ENCODE measurements at places on chromosomes 5 and 9. TPM values are rescaled to one million over a fixed set of nuclear protein-coding genes. Genes with fewer than 3 reads are reported as not detected.

DNA sequence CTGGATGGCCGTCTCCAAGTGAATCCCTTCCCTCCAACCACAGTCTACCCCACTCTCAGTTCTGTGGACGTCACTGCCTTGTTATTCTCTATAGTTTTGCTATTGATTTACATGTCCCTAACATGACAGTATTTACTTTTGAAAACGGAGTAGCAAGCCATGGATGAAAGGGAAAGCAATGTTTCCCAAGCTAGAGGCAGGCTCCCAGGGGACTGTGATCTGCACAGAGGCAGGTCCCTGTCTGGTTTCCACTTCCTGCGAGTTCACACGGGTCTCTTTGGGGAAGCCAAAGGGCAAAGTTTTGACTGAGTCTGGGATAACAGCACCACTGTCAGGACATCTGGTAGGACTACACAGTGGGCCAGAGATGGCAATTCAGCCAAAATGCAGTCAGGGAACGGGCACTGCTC lies 12.7 kb downstream of the C9orf153 start:
- no peak for DNase-seq
- no peak overlapping the region for H3K27ac ChIP-seq
- no peaks in the 10 kb centered on the region for H3K4me1 ChIP-seq
- H3K36me3 ChIP-seq = no peaks in the 10 kb centered on the region
- no peaks in the 10 kb centered on the region for H3K27me3 ChIP-seq

GRCh38 chr9:131095666-131096268 lies 564 bp upstream of the AIF1L start:
- no peaks in the 10 kb centered on the region for H3K36me3 ChIP-seq
- peaks cover 27% of the 10 kb centered on the region for H3K4me1 ChIP-seq
- DNase-seq = no peak
- H3K27me3 ChIP-seq = no peaks in the 10 kb centered on the region

DNA sequence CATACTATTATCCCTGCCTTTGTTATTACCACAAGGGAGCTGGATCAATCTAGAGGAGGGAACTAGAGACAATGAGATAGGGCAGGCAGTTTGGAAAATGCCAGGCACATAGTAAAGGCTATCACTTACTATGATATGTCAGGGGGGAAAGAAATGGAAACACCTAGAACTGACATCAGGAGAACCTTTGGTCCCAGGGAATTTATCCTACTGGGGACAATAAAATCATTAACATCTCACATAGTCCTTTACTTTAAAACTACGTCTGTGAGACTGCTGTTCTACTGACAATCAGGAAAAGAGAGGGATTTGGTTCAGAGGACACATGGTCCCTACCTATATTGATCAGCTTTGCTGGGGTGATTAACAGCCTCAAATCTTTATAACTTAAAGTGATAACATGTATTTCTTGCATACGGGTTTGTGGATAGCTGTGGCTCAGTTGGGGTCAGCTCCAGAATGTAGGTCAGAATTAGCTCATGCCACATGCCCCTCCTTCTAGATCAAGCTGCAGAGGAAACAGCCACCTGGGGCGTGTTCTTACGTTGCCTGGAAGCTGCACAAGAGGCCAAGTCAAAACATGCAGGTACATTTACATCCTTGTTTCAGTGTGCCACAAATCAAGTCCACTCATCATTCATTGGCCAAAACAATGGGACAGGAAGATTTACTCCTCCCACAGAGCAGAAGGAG lies 43.9 kb upstream of the ALDOB start:
- no peak overlapping the region for H3K27ac ChIP-seq
- H3K27me3 ChIP-seq = no peaks in the 10 kb centered on the region
- peaks cover 5% of the 10 kb centered on the region for H3K36me3 ChIP-seq
- H3K4me1 ChIP-seq = peaks cover 20% of the 10 kb centered on the region

DNA sequence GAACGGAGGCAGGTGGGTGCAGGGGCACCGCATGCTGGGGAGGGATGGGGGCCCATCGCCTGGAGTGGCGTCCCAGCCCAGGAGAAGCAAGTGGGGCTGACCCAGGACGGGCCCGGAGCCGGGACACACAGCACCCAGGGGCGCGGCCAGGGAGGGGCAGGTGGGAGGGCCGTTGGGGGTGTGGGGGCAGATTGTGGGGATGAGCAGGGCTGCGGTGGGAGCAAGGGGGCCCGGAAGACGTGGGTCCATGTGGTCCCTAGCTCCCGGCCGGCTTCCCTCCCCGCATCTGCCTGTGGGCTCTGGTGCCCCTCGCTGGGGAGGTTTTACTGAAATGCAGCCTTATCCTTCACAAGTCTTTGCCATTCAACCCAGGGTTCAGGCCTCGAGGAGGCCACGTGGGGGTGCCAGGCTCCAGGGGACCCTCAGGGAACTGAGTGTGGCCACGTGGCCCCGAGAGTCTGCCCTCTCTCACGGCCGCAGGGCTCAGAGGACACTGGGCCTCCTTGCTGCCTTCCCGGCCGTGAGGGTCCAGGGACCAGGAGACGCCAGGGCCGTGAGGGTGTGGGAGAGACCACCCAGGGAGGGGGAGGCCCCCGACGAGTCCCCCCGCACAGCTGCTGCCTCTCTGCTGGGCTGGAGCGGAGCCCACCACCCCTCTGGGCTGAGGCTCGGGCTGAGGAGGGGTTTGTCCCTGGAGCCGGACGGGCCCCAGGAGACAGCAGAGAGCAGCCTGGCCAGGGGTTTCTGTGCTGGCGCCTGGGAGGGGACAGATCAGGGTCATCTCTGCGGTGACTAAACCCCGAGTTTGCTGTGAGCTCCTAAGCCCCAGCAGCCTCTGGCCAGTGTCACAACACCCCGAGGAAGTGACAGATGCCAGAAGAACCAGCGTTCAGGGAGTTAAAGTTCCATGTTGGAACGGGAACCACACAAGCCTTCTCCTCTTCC lies 35.2 kb downstream of the SLC9A3 start:
- no peak for DNase-seq
- no peaks in the 10 kb centered on the region for H3K36me3 ChIP-seq
- no peaks in the 10 kb centered on the region for H3K27me3 ChIP-seq
- H3K27ac ChIP-seq = no peak overlapping the region

Gene CDK7
- total RNA-seq = 67.0 TPM

- H3K4me1 ChIP-seq = no peaks in the 10 kb centered on the region
- no peaks in the 10 kb centered on the region for H3K27me3 ChIP-seq
- H3K4me3 ChIP-seq = no peak overlapping the region
- H3K36me3 ChIP-seq = no peaks in the 10 kb centered on the region
- DNase-seq = no peak
Measured at GRCh38 chr5:7372399-7372798, 23.5 kb upstream of the ADCY2 start.

DNA sequence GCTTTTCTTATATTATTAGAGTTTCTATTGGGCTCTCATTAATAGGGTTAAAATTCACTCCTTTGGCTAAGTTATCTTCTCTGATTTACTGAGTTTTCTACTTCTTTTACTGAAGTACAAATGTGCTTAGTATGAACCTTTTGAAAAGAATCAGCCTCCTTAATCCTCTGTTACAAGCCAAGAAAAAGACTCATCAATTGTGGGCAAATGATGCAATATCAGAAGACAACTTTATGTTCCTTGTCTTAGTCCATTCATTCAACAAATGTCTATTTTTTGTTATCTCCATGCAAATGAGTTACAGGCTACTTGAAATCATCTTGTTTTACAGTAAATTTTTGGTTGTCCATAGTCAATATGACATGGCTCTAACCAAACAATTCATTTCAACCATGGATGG lies 40.3 kb downstream of the SNCAIP start:
- H3K27ac ChIP-seq = no peak overlapping the region
- H3K4me3 ChIP-seq = no peak overlapping the region
- H3K4me1 ChIP-seq = no peaks in the 10 kb centered on the region
- H3K36me3 ChIP-seq = no peaks in the 10 kb centered on the region

GRCh38 chr9:130756455-130757152 lies 63.0 kb downstream of the EXOSC2 start:
- no peaks in the 10 kb centered on the region for H3K27me3 ChIP-seq
- no peak overlapping the region for H3K4me3 ChIP-seq
- H3K4me1 ChIP-seq = no peaks in the 10 kb centered on the region

DNA sequence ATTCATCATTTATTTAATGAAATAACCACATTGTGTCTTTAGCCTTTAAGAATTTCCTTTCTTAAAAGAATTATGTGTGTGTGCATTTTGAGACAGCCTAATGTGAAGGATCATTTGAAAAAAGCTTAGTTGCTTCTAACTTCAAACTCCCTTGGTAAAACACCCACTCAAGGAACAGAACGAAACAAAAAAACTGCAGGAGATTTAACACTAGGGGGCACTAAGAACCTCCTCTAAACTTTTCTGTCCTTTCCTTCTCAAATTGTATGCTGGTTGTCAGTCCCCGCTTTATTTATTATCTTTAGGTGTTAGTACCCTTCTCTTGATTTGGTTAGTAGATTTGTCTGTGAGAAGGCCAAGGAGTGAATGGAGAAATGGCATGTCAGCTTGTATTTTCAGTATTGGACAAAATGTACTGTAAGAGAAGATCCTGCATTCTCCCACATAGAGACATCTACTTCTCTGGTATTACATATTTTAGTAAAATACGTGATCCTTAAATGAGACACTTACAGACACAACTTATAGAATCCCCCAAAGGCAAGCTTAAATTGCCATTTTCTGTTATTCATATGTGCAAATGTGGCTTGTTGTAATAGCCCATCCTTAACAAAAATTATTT lies 229.7 kb downstream of the MRPS30 start:
- DNase-seq = peak; percentile 55
- no peak overlapping the region for H3K4me3 ChIP-seq

Gene TEK
- 0.15 TPM for total RNA-seq

DNA sequence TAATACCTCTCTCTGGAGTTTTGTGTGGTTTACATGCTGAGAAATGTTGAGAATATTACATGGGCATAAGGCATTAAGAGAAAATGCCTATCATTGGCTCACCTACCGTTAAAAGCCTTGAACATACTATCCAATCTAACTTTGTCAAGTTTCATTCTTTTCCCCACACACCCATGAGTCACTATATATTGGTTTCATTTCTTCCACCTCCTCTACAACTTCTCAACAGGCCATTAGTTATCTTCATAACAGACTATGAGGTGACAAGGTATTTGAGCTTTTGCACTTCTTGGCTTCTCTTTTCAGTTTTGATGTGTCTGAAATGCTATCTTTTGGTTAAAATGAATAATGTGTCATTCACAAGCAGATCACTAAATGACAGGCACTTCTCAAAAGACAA lies 288.0 kb downstream of the KCNN2 start:
- no peak overlapping the region for H3K4me3 ChIP-seq
- H3K4me1 ChIP-seq = no peaks in the 10 kb centered on the region
- no peak overlapping the region for H3K27ac ChIP-seq
- peaks cover 26% of the 10 kb centered on the region for H3K27me3 ChIP-seq

DNA sequence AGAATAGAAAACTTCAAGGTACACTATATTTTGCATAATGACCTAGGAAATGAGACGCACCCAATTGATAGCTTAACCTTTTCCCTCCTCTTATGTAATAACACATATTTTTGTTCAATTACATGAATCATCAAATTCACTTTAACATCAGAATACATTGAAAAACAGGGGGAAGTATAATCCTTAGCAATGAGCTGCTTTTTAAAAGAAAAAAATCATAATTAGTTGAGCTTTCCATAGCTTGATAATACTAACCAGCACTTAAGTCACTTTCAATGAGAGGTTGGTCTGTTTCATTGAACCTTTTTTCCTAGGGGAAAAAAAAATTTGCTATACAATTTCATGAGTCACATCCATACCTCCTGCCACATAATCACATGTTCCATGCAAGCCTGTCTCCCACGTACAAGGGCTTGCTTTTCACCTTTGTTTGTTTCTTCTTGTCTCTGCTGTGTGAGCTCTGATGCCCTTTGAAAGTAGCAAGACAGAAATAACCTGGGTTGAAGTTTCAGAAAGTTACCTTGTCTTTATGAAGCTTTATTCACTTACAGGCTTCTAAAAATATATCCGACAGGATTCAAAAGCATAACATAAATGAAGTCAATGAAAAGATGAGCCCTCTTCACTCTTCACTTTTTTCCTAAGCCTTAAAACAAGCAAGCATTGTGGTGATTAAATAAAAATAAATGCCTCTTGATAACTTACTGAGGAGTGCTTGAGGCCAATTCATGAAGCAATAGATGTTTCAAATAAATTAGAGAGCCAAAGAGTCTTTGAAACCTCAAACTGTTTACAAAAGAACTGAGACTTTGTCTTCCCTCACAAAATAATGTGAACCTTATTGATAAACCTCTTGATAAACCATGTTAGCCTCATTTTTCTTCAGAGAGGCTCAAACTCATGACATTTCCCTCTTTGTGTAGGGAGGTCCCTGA lies 108.5 kb downstream of the FEM1C start:
- H3K27me3 ChIP-seq = no peaks in the 10 kb centered on the region
- no peak for DNase-seq
- H3K4me3 ChIP-seq = no peak overlapping the region
- peaks cover 22% of the 10 kb centered on the region for H3K4me1 ChIP-seq

DNA sequence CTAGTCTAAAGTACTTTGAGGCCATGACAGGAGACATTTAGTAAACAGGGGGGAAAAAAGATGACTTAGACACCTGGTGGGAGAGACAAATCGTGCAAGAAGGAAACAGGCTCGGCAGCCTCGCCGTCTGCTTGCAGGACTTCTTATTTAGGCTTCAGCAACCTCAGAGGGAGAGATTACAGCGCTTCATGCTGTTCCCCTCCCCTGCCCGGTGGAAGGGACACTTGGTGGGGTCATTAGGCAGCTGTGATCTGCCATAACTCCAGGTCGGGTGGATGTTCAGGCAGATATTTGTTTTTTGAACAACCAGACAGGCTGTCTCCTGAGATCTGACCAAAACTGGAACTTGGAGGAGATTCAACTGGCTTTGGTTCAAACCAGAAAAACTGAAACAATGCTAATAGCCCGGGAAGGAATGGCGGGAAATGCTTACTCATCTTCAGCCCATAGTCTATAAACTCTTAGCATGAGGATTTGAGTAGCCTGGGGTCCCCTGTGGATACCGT lies 38.1 kb upstream of the CD180 start:
- no peaks in the 10 kb centered on the region for H3K36me3 ChIP-seq
- H3K4me1 ChIP-seq = 0 out of 2 replicates have a peak, but pooled peaks cover 2% of the 10 kb centered on the region
- H3K4me3 ChIP-seq = no peak overlapping the region
- no peak overlapping the region for H3K27ac ChIP-seq
- DNase-seq = no peak

DNA sequence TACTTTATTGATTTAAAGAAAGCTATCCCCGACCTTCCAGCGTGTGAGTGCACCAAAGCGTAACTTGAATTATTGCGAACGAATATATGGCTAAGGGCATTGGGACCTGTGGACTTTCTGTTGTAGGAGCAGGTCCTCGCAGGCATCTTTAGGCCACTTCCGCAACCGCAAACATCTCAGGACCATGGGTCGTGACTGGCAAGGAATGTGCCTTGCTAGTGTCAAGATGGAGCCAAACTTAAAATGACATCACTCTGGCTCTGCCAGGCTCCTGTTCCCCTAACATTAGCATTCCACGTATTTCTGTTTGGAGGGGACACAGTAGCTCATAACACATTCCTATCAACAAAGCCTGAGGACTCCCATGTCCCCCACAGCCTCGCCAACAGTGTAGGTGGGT lies 44.1 kb upstream of the OLFM1 start:
- no peak overlapping the region for H3K27ac ChIP-seq
- peaks cover 47% of the 10 kb centered on the region for H3K27me3 ChIP-seq
- DNase-seq = no peak
- H3K36me3 ChIP-seq = no peaks in the 10 kb centered on the region
- no peak overlapping the region for H3K4me3 ChIP-seq

GRCh38 chr5:17801595-17801994 lies 167.3 kb downstream of the TAF11L14 start:
- no peaks in the 10 kb centered on the region for H3K36me3 ChIP-seq
- no peak for DNase-seq
- no peak overlapping the region for H3K4me3 ChIP-seq
- no peaks in the 10 kb centered on the region for H3K27me3 ChIP-seq
- no peak overlapping the region for H3K27ac ChIP-seq

Measured in HCT116 (cell line).